Activated T-helper 1 cell treated with anti-CD3 and anti-CD28 coated beads, Interleukin-2, amount 50 U/mL, for 16 hours (primary cell): ENCODE measurements at places on chromosomes 3 and 15.
A peak's percentile ranks its signal among the peaks of the same experiment; 100 is the strongest.

GRCh38 chr15:91572110-91572509, 281.4 kb upstream of the SLCO3A1 start:
- no peak for DNase-seq

GRCh38 chr15:60079210-60079609, 75.1 kb downstream of the FOXB1 start:
- no peak for DNase-seq

DNA sequence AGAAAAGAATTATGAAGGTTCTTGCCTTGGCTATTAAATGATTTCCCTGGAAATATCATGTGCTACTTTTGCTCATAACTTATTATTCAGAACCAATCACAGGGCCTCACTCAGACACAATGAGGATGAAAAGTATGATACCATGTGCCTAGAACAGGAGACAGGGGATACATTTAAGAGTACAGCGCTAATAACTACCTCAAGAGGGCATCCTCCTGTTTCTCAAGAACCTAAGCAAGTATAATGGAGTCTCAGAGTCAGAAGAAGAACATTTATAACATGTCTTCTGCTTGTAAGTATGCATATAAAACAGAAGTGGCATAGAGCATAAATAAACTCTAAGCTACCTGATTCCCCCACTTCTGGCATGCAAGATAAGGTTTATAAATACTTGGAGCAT, 125.4 kb upstream of the MME start:
- no peak for DNase-seq

DNA sequence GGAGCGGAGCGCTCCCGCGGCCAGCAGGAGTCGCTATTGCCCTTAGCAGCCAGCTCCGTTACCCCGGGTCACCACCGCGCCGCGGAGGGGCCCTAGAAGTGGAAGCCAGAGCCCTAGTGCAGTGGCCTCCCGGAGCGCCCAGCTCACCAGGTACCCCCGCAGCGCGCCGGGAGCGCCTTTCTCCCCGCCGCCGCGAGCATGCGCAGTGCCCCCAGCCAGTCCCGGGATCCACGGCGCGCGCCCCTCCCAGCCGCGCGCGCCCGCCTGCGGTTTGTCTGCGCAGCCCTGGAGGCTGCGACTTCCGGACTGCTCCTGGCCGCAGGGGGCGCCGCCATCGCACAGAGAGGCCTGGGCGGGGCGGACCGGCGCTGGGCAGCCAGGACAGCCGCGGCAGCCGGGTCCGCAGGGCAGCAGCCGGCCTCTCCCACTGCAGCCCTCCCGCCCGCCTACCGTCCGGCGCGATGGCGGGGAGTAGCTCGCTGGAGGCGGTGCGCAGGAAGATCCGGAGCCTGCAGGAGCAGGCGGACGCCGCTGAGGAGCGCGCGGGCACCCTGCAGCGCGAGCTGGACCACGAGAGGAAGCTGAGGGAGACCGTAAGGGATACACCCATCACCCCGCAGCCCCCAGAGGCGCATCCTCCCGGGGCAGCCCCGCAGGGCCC, 5.7 kb downstream of the TPM1 start:
- DNase-seq, result peak; percentile 69

DNA sequence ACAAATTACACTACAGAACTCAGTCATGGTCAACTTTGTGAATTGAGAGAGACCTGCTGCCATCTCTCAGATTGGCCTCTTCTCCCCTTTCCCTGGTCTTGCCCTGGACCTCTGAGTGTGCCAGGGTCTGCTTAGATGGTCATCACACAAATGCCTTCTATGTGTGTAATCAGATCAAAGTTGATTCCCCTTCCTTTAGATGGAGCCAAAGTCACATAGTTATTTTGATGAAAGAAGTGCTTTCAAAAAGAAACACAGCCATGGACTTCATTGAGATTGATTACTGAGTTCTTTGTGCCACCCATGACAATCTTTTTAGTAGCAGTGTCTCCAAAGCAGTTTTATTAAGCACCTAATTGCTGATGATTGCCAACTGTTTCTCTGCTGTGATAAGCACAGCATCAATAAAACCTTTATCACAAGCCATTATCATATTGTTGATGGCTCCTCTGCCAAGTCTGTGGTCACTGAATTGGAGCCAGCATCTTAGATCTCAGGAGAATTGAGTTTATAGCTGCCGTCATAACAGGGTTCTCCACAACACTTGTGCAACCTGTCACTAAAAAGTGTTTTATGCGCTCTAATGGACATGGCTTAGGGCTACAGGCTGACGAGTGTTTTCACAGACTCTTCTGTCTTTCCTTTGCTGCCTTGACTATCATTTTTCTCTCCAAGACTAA, 149.7 kb upstream of the NUDT16 start:
- DNase-seq, result no peak

- DNase-seq, result no peak
Observed at GRCh38 chr3:116464276-116464798, 19.1 kb upstream of the LSAMP start.

DNA sequence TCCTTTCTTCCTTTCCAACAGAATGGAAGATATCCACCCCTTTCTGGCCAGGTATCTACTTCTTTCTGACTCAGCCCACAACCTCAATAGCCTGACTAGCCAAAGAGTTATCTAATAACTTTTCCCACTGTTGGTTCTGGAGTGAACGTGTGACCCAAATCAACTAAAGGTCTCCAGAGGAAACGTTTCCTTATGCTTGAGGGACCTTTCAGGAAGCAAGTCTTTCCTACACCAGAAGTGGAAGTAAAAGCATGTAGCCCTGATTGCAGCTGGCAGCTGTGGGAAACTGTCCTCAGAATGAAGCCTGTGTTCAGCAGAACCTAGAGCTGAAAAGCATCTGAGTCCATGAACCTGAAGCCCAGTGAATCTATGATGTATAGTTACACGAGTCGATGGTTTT, 34.7 kb upstream of the PHLDB2 start:
- no peak for DNase-seq

GRCh38 chr3:24202071-24202470, 257.0 kb downstream of the NR1D2 start:
- DNase-seq, result no peak

DNA sequence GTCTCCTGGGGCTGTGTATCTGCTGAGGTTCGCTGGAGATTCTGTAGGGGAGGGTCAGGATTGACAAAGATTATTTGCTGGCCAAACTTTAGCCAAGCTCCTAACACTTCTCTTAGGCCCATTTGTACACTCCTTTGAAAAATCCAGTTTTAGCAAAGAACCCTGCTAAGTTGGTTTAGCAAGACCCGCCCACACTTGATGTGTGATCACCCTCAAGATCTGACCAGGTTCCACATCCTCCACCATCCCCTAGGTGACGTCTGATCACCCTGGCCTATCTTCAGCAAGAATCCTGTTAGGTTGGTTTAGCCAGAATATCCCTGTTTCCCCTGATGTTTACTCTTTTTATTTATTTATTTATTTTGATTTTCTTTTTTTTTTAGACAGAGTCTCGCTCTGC, 14.8 kb upstream of the SLC35G2 start:
- no peak for DNase-seq

GRCh38 chr3:174168026-174168425, 691.1 kb upstream of the NAALADL2 start:
- DNase-seq, result no peak

- DNase-seq, result no peak
Observed at GRCh38 chr3:190024912-190025311, 95.8 kb downstream of the P3H2 start.

GRCh38 chr15:47796339-47796738, 79.0 kb downstream of the SEMA6D start:
- DNase-seq, result no peak

GRCh38 chr3:35929158-35929557, 289.8 kb downstream of the ARPP21 start:
- DNase-seq, result no peak

DNA sequence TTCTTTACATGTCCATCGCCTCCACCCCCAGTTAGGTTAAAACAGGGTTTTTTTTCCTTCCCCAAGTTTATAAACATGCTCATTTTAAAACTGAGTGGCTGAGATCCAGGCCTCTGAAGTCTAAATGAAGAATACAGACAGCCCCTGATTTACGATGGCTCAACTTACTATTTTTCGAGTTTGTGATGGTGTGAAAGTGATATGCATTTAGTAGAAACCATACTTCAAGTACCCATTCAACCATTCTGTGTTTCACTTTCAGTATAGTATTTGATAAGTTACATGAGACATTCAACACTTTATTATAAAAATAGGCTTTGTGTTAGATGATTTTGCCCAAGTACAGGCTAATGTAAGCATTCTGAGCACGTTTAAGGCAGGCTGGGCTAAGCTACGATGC, 30.5 kb upstream of the GNB5 start:
- no peak for DNase-seq

DNA sequence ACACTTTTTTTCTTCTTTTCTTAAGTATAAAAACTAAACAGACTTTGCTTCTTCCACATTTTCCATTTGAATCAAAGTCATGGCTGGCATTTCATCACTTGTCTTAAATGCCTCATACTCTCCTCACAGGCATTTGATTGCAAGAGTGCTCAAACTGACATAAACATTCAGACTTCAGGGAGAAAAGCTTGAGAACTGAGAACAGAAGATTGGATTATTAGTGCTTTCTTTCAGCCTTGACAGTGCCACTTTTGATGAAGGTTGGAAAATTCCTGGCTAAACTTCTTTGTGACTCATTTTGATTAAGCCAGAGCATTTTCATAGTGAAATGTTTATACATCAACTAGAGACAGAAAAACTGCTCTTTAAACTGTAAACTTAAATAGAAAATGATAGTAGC, 544.4 kb downstream of the DIPK2A start:
- no peak for DNase-seq

DNA sequence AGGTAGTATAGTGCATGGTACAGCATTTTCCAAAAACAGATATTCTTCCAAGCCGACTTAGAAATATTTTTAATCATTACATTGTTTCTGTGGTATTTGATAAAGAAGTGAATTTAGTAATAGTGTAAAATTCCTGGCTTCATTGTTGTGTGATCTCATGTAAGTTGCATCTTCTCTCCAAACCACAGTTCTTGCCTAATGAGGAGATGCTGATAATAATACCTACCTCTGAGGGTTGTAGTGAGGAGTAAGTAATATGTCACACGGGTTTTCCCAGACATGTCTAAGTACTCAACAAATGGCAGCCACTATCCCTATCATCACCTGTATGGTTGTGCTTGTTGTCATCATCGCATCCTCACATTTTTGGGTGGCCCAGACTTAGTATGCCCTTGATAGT, 167.3 kb downstream of the SLCO3A1 start:
- DNase-seq, result no peak
